ENCODE measurements at places on chromosomes 1 and 21. TPM values are rescaled to one million over a fixed set of nuclear protein-coding genes. Genes with fewer than 3 reads are reported as not detected.
A peak's percentile ranks its signal among the peaks of the same experiment; 100 is the strongest.

Gene PLD5
- 6.1 TPM for total RNA-seq

Gene ARMH1
- total RNA-seq, result 7.7 TPM

Gene TNFRSF4
- total RNA-seq, result not detected

Gene SELP
- 26.8 TPM for total RNA-seq

Gene DAB1
- total RNA-seq, result 0.26 TPM

Gene GPR3
- not detected for total RNA-seq

DNA sequence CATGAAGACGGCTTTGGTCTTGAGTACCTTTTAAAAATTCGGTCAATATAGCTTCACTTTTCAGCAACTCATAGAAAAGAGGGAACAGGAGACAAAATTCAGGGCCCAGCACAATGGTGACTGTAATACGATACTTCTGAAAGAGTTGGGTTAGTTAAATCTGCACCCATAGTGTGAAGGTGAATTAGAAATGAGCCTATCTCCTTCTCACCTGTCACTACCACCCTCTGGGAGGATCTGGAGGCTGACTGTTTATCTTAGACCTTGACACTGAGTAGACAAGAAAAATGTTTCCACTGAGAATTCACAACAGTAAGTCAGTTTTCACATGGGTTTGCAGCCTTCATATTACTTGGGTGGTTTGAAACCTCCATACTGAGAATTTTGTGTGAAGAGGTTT, 57.9 kb upstream of the HMGB4 start:
- DNase-seq, result no peak

GRCh38 chr1:160134791-160135572, 16.4 kb upstream of the ATP1A4 start:
- no peak for DNase-seq

- peak; percentile 55 for DNase-seq
Measured at GRCh38 chr1:204565617-204566582, 49.7 kb downstream of the MDM4 start.

- DNase-seq, result no peak
Measured at GRCh38 chr1:47507881-47508701, 70.2 kb downstream of the FOXD2 start.

GRCh38 chr1:24901791-24902470, 28.1 kb downstream of the RUNX3 start:
- peak; percentile 10 for DNase-seq

DNA sequence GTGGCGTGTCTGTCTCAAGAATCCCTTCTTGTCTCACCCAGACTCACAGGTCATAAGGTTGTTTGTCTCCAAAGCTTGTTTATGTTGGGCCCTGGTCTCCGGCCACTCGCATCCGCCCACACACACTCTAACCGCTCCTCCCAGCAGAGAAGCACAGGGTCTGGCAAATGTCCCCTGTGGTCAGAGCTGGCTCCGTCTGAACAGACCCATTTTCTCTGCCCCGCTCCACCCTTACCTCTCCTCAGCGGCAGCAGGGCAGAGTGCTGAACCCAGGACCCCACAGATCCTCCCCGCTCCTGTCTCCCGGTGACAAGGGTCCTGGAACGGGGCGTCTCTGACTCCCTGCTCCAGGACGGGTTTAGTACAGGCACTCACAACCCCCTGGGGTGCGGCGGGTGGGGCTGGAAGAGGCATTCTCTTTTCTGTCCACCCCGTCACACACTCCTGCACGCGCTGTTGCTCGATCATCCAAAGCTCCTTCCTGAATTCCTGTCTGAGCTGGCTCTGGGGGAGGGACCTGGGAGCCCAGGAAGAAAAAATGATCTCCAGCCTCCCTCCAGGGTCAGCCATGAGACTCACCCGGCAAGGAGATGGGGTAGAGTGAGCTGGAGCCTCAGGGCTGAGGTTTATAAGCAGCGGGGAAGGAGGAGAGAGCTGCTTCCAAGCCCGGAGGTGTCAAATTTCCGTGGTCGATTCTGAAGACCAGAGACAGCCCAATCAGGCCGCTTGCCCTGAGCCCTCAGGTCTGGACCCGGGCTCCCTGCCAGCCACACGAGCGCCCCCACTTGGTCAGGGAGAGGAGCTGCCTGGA, at the start of gene S100A13:
S100A13 (minus strand) TSS at position 602 of the 811 bp plus-strand sequence. CDS start 1,033 bp downstream, outside the sequence.
- DNase-seq, result peak; percentile 84

GRCh38 chr1:214977110-214977509, 105.4 kb upstream of the KCNK2 start:
- DNase-seq, result no peak

- DNase-seq, result no peak
Measured at GRCh38 chr1:208479435-208479834, 235.3 kb upstream of the PLXNA2 start.

DNA sequence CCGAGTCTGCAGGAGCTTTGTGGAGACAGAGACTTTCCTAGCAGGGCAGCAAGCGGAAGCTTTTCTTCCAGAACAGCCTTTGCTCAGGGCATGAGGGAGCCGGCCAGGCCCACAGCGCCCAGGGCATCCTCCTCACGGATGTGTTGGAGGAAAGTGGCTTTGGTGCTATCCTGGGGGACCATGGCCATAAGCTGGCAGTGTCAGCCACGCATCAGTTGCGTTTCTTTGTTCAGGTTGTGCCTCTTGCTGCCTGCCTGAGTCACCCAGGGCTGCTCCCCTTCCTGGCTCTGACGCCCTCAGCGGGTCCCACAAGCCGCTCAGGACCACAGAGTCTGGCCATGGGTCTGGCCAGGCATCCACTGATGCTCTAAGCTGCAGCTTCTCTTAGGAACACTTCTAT, 39.6 kb upstream of the PRSS38 start:
- DNase-seq, result no peak

DNA sequence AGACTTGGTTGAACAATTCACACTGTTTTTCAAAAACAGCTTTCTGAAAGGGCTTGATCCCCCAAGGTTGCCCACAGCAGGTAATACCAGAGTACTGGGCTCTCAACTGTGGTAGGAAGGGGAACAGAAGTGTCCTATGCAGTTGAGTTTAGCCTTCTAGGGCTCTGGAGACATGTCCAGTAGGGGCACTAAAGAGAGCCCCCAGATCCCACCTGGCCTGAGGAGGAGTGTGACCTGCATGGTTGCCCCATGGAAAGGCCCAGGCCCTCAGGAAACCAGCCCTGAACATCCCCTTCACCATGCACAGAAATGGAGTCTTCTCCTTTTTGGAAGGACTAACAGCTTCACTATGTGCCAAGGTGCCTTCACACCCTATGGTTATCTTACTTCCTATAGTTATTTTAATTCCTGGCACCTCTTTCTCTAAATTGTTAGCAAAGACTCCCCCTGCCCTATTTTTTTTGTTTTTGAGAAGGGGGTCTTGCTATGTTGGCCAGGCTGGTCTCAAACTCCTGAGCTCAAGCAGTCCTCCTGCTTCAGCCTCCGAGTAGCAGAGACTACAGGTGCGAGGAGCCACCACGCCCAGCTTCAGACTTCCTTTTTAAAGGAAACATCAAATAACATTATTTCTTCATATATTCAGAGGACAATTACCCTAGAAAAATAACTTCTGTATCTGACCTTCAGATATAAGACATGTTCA, 16.8 kb upstream of the LSS start:
- DNase-seq, result no peak

DNA sequence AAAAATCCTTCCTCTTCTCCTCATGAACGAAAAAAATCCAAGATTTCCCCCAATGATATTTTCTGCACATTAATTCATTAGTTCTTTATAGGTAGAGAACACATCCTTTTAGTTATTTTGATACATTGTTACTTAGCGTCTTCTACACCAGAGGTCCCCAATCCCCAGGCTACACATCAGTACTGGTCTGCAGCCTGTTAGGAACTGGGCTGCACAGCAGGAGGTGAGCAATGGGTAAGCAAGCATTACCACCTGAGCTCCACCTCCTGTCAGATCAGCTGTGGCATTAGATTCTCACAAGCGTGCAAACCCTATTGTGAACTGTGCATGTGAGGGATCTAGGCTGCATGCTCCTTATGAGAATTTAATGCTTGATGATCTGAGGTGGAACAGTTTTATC, 13.0 kb downstream of the EXTL2 start:
- no peak for DNase-seq

DNA sequence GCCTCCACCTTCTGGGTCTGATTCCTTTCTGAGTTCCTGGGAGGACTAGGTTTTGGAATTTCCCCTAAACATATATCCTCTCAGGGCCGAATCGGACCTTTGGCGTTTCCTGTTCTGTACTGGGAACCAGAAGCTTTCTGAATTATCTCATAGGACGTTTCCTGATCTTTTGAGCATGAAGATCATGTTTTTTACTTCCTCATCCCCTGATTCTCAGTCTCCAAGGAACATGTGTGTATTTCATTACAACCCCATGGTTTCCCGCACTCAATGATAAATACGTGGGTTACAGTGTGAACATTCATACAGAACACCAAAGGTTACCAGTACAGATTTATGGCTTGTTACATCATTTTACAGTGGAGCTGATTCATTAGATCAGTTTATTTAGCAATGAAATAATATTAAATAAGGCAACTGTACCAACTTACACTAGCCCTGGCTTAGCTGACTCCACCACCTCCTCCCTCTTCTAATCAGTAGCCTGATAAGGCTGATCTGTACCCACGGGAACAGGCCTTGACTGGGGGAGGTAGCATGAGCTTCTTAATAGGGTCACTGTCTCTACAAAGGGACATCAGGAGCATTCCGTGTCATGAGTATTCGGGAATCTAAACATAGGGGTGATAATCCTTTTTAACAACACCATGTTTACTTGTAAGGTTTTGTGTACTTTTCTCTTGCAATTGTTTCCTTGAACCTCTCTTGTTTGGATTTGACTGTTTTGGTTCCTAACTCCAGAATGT, 57.8 kb upstream of the ERRFI1 start:
- DNase-seq, result no peak

DNA sequence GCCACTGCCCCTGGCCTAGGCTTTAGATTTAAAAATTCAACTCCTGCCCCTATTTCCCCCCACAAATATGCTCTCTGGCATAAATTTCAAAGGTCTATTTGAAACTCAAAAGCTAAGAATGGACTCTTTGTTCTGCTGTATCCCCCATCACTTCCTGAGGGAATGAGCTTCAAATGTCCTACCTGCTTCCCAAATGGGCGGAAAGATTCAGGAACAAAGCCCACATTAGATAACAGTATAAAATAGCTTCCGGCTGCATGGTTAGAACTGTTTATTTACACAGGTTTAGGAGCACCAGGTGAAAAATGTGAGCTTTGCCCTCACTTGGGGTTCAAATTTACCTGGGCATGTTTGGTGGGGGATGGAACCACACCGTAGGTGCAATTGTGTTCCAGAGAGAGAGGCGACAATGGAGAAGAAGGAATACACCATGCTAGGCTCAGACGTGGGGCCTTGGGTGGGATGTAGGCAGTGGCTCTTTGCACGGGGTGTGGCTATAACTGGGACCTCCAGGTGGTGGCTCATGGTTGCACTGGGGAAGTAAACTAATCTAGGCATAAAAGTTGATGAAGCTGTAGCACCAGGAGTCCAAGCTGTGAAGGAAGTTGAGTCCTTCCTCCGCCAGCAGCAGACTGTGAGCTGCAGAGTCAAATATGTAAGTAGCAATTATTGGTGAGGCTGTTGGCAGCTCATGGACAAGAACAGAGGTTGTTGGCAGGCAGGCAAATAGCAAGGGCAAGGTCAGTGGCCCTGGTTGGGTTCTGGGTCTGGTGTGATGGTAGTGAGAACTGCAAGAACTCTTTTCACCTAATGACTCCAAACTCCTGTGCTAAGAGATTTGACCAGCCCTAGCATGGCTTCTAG, 41.5 kb upstream of the SRSF10 start:
- no peak for DNase-seq

DNA sequence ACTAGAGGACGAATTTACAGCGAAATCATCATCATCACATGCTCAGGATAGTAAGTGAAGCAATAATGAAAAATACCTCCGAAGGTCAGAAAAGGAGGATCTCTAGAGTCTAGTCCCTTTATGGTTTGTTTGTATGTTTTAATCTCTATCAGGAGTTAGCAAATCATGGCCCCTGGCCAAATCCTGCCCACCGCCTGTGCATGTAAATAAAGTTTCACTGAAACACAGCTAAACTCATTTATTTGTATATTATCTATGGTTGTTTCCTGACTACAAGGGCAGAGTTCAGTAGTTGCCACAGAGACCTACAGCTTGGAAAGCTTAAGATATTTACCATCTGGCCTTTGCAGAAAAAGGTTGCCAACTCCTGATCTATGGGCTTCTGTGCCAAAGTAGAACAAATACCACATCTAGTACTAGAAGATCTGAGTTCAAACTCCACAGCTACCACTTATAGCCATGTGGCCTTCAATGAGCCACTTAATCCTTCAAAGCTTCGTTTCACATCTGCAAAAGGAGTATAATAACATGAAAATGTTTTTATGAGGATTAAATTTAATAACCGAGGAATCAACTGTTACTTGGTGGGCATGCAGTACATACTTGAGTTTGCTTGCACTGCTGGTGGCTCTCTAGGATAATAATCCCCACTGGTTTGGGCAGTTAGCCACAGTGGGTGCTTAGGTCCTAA, 94.0 kb upstream of the KIF26B start:
- no peak for DNase-seq

DNA sequence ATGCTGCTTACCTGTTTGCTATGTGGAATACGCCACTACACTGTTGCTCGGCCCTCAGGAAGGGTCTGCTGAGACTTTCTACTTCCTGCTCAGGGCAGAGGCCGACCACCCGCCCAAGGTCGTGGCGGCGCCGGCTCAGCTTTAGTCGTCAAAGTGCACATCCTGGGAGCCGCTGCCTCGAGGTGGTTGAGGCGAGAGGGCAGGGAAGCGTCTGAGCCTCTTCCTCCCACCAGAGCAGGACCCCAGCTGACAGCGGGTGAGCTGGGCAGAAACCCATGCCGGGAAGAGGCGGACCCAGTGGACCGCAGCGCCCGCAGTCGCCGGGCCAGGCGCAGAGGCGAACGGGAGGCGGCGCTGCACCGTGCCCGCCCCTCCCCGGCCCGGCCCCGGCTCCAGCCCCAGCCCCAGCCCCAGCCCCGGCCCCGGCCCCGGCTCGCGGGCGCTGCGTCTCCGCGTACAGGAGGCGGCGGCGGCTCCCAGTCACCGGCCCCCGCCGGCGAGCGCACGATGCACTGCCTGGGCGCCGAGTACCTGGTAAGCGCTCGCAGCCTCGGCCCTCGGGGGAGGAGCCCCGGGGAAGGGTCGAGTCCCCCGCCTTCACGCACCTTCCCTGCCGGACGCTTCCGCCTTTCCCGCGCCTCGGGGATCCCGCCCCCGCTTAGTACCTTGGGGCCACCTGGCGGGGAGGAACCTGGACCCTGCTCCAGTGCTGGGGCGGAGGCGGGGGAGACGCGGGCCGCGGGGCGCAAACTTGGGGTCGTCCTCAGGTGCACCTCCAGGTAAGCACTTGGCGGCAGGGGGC, at the start of gene SLC44A3:
SLC44A3 (plus strand) TSS at position 413 of the 802 bp plus-strand sequence; CDS start at position 508, 95 bp downstream.
- DNase-seq, result no peak
